NCI-H1436 treated with DMSO at 0.1 percent for 48 hours (cell line): ENCODE measurements at places on chromosomes 13 and 19.

GRCh38 chr19:33186431-33187182 lies 7.5 kb upstream of the LRP3 start:
- no peak for DNase-seq

DNA sequence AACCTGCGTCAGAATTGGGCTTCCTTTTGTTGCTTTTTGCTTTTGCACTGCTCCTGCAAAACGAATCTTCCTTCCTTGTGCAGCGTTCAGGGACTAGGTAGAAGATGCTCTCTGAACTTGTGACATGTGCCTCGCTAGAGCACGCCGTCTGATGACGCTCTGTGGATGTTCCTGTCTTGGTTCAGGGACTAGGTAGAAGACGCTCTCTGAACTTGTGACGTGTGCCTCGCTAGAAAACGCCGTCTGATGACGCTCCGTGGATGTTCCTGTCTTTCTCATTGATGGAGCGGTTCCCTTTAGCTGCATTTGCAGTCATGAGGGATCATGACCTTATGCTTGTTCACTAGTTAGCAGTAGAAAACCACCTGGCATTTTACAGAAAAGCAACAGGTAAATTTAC lies 154.0 kb downstream of the SOX1 start:
- no peak for DNase-seq

DNA sequence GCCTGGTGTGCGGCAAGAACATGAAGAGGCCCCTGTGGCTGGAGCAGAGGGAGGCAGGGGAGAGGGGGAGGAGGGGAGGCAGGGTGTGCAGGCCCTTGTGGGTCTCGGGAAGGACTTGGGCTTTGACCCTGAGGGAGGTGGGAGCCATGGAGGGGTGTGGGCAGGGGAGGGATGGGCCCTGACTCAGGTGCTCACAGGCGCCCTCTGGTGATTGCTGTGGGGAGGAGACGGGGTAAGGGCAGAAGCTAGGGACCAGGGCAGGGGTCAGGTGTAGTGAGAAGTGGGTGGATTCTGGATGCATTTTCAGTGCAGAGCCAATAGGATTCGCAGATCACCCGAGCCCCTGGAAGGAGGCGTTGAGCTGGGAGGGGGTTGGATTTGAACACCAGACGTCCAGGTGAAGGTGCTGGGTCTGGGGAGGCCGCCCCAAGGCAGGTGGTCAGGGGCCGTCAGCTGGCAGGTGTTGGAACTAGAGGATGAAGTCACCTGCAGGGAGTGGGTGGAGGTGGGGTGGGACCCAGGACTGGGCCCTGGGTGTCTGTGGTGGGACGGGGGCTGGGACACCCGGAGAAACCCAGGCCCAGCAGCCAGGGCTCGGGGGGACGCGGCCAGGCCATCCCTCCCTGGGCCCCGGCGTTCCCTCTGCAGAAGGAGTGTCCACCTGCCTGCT lies 185.4 kb downstream of the KDM4B start:
- no peak for DNase-seq

DNA sequence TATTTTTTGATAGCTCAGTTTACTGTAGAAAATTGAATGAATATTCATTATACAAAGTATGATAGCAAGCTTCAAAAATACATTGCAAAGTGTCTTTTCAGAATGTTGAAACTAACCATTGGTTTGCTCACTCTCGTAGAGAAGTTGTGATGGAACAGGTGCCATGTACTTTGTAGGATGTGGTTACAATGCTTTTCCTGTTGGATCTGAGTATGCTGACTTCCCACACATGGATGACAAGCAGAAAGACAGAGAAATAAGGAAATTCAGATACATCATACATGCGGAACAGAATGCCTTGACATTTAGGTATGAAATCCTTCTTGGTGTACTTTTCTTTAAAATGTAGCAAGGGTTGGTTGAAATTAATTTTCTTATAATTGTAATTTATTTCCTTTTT lies 30.5 kb downstream of the CDADC1 start:
- no peak for DNase-seq

DNA sequence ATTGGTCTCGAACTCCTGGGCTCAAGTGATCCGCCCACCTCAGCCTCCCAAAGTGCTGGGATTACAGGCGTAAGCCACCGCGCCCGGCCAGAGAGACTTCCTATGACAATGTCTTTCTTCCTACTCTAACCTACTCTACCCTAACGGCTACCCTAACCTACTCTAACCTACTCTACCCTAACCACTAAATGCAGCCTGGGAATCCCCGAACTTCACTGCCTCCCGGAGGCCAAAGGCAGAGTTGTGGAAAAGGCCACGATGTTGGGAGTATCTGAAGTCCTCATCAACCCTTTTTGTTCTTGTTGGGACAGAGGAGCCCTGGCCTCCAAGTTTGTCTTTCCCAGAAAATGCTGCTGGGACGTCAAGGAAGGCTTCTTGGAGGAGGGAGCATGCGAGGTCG lies 967 bp upstream of the NR2C2AP start:
- DNase-seq: no peak

- no peak for DNase-seq
Observed at GRCh38 chr13:27028683-27029480, 142.7 kb downstream of the USP12 start.

GRCh38 chr13:111792956-111793355 lies 274.0 kb upstream of the SOX1 start:
- DNase-seq: no peak

DNA sequence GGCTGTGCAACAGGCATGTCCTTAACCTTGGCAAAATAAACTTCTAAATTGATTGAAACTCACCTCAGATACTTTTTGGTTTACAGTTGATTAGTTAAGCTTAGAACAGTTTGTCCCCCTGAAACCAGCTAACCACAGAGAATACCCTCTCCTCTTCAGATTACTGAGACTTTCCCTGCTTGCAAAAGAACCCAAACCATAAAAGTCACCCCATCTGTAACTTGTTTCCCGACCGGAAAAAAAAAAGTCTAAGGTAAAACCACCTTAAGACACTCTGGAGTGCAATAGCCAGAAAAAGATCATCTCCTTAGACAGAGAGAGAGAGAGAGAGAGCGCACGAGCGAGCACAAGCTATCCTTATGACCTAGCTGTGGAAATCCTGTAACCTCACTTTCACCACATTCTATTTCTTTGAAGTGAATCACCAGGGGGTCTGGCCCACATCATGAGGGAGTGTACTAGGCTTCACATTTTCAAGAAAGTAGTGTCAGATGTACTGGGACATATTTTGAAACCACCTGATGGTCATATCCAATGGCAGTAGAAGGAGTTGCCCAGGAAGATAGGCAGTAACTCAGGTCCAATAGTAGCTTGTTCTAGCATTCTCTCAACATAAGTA lies 11.1 kb upstream of the GTF2F2 start:
- no peak for DNase-seq

DNA sequence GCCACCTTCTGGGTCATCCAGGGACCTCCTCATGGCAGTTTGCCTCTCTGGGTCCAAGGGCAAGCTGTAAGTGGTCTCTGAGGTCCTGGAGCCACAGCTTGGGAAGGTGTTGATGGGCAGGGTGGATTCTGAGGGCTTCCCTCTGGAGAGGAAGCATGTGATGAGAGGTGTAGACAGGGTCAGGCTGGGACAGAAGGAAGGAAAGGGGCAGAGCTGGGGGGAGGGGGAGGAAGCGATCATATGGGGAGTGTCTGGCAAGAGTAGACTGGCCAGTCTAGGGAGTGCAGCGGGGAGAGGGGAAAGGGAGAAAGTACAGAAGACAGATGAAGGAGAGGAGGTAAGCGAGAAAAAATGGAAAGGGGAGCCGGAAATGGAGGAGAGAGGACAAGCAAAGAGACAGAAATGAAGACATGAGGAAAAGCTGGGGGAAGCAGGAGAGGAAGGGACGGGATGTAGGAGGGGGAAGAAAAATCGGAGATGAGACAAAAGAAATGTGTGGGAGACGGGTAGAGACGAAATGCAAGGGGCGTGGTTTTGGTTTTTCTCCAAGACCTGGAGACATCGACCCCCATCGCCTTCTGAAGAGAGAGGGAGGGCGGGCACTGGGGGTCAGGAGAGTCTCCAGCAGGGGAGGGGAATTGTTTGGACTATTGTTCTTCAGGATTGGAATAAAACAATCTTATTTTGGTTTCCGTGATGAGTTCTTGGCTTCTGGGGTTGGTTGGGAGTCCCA lies 26.6 kb downstream of the ZSWIM9 start:
- DNase-seq: no peak

DNA sequence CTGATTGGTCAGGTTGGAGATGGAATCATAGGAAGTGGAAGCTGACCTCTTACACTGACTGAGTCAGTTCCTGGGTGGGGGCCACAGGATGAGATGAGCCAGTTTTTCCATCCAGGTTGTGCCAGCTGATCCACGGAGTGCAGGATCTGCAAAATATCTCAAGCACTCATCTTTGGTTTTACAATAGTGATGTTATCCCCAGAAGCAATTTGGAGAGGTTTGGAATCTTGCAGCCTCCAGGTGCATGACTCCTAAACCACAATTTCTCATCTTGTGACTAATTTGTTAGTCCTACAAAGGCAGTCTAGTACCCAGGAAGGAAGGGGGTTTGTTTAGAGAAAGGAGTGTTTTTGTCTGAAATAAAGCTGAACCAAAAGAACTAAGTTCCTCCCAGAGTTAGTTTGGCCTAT lies 212.8 kb downstream of the SLITRK6 start:
- no peak for DNase-seq

DNA sequence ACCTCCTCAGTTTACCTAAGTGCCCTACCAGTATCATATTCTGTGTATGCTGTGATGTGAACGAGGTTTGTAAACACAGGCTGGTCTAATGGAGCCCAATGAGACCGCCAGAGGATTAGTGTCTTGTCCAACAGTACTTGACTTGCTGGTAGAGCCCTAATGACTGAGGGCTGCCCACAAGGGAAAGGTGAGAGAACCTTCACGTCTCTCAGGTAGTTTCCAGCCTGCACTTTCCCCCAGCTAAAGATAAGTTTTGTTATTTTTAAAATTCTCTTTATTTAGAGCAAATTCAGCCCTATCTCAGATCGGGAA lies 498 bp upstream of the RBM26 start:
- DNase-seq: no peak

- DNase-seq: no peak
Observed at GRCh38 chr13:110240943-110241342, 66.0 kb downstream of the COL4A1 start.

DNA sequence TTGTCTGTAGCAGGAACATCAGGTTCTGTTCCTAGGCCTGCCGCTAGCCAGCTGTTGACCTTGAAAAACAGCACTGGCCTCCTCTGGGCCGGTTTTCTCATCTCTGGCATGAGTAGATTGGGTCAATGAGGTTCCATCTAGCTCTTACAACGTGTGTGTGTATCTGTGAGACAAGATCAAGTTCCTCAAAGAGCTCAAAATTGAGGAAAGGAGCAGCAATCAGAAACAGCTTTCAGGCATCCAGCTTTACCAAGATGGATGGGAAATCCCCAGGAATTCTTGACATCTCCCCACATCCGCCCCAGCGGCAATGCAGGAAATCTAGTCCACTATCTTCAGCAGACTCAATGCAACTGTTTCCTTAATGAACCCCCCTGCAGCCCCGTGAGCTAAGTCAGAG lies 4.9 kb downstream of the FLT1 start:
- no peak for DNase-seq

DNA sequence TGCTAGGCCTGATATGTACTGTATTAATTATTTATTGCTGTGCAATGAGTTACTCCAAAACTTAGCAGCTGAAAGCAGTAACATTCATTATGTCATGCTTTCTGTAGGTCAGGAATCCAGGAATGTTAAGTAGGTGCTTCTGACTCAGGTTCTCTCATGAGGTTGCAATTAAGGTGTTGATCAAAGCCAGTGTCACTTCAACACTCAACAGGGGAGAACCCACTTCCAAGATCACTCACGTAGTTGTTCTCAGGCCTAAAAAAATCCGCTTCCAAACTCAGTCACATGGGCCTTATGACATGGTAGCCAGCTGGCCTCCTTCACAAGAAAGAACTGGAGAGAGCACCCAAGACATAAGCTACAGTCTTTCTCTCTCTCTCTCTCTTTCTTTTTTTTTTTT lies 211.1 kb upstream of the NBEA start:
- no peak for DNase-seq

DNA sequence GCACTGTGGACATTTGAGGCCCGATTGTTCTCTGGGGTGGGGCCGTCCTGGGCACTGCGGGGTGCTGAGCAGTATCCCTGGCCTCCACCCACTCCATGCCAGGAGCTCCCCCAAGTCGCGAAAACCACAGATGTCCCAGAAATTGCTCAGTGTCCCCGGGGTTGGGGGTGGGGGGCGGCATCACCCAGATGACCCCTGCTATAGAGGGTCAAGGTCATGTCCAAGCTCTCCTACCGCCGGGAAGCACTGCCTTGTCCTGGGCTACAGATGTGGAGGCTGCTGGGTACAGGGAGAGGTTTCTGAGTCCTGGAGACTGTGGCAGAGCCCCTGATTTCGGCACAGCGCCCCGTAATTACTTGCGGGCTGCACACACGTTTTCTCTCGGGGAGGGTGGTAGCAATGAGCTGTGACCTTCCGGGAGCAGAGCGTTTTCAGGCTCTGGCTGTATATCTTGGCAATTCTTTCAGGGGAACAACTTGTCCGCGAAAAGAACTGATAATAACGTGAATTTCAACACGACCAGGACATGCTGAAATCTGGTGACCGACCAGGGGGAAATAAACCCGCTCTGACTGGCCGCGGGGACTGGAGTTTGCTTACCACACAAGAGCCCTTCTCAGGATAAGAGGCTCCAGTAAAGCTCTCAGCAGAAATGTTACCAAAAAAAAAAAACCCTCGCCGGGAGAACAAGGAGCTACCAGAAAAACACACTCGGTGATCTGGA lies 68.1 kb downstream of the GNG7 start:
- DNase-seq: no peak

DNA sequence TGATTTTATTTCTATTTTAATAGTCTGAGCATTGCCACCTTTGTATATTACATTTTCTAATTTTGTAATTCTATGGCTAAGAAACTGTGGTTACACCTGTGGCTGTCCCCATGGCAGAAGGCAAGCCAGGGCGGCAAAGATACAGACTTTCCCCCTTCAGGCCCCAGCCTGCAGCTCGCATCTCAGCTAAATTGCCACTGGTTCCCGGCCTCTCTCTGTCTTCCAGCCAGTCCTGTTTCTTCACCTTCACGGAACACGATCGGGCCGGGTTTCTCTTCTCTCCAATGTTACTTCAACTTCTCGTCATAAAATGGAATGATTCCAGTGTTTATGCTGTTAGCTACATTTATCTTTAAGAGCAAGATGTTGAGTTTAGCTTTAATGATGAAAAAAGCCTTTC lies 124.5 kb upstream of the ZNF507 start:
- no peak for DNase-seq

GRCh38 chr13:29254626-29255370 lies 340.7 kb downstream of the SLC7A1 start:
- DNase-seq: no peak

GRCh38 chr19:19113040-19113626 lies 25.1 kb downstream of the TMEM161A start:
- DNase-seq: no peak

- DNase-seq: no peak
Observed at GRCh38 chr19:35332817-35333216, 3.8 kb downstream of the CD22 start.

DNA sequence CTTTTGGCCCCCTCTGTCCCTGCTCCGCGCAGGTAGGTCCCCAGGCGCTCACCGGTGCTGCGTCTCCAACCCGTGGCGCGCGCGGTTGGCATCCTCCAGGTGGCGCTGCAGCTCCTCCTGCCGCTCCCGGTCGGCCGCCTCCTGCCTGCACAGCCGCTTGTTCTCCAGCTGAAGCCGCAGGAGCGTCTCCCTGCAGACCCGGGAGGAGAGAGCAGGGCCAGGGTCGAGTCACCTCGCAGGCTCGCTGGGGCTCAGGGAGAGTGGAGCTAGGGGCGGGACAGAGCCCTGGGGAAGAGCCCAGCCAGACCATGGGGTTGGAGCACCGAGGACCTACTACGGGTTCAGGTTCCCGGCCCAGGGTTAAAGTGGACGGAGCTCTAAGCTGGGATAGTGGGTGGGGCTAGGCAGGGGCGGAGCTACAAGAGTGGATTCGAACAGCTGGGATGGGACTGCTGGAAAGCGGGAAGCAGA lies 9.3 kb downstream of the HOOK2 start:
- no peak for DNase-seq
